ENCODE measurements at places on chromosomes 16 and 17.

GRCh38 chr16:70801611-70802010 lies 653 bp upstream of the VAC14 start:
- DNase-seq = no peak

DNA sequence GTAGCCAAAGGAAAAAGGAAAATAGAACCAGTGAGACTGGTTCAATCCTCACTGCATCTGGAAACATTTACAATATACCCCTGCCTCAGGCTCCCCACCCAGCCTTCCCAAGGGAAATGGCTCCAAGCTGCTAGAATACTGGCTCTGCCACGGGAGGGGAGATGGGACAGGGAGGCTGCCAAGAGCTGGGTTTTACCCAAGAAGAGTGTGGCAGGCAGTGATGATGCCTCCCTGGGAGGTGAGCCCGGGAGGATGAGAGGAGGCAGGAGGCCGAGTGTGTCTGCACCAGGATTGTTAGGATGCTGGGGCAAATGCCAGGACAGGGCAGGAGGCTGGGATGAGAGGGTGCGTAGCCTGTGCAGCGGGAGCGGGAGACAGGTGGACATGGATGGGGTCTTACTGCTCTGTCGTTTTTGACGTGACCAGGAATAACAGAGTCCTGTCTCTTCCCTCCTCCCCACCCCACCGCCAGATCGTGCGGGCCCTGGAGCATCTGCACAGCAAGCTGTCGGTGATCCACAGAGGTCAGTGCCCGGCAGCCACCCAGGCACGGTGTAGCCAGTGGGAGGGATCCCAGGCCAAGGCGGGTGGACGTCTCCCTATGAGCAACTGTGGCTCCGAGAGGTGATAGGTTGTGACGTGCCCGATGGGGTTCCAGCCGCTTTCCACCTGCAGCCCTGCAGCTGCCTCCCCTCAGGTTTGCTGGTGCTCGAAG lies 18.4 kb downstream of the MAP2K3 start:
- DNase-seq = no peak

DNA sequence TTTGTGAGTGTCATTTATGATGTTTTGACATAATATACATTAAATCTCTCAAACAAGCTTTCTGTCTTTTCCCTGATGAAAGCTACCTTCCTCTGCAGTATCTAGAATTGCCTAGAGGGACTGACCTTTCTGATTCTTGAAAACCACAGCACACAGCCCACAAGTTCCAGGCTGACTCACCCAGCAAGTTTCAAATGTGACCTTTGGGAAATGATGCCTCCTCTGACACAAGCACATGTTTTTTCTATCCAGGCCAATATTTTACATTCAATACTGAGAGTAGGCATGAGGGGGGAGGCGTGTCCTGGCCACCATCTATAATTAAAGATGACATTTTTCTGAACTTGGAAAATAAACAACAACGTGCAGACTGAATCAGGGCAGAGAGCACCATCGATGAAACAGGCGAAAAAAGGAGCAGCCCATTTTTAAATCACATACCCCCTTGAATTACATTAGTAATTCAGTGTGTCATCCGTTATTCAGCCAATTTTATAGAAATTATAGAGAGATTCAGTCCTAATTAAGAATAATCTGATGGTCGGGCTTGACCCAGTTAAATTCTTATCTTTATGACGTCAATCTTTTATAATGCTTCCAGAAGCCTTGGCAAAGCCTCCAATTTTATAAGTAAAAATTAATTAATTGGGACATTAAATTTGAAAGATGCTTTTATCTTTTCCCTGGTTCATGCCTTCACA lies 292.6 kb upstream of the CDH11 start:
- DNase-seq = no peak

- DNase-seq = no peak
Observed at GRCh38 chr17:18004884-18005305, 32.2 kb downstream of the DRC3 start.

DNA sequence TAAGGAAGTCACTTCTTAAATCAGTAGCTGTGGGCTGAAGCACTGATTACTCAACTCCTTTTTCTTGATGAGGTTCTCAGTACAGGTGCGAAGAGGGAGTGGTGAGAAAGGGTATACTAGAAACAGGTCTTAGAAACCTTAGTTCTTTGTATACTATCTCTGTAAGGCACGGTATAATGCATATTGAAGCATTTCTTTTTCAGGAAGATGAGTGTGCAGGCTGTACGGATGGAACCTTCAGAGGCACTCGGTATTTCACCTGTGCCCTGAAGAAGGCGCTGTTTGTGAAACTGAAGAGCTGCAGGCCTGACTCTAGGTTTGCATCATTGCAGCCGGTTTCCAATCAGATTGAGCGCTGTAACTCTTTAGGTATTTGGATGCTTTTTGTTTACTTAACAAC lies 39.2 kb downstream of the CYLD start:
- DNase-seq = peak; percentile 28

GRCh38 chr17:48551214-48551555 lies 6.3 kb upstream of the HOXB2 start:
- no peak for DNase-seq

DNA sequence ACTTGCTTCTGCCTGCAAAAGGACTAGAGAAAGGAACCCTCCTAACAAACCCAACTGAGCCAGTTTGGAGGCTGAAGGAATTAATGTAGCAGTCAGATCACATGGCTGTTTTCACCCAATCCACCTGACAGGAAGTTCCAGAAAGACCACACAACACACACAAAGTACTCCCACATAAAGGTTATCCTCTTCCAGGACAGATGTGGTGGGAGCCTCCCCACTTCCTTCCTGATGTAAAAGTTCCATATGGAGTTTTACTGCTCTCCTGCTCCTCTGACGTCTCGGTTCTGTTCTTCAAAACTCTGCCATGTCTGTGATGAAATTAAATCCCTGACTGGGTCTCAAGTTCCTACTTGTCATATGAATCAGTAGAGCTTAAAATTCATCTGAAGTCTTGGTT lies 497.0 kb upstream of the HSBP1 start:
- no peak for DNase-seq

DNA sequence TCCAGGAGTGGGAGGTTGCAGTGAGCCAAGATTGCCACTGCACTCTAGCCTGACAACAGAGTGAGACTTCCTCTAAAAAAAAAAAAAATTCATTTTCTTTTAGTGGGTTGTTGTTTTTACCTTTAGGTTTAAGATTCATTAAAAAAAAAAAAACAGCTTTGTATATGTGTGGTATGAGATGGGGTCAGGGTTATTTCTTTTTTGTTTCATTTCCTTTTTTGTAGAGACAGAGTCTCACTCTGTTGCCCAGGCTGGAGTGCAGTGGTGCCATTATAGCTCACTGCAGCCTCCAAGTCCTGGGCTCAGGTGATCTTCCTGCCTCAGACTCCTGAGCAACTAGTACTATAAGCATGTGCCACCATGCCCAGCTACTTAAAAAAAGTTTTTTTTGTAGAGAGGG lies 47.0 kb downstream of the BCAS3 start:
- no peak for DNase-seq

DNA sequence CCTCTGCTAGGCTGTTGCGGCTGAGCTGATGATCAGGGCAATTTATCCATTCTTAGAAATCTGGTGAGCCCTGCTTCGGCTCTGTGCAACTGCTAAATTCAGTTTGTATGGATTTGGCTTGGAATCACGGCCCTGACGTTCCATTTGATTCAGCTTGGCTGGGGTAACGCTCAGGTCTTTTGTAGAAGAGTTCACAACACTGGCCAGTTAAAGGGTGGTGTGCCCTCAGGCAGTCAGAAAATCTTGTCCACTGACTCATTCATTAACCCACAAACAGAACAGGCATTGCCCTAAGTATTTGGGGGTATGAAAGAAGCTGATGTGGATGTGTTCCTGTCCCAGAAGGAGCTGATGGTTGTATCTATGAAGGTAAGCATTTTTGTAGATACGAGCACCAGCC lies 53.9 kb downstream of the GNAO1 start:
- DNase-seq = no peak

GRCh38 chr16:53503991-53504663 lies 1.1 kb upstream of the AKTIP start:
- DNase-seq = no peak

DNA sequence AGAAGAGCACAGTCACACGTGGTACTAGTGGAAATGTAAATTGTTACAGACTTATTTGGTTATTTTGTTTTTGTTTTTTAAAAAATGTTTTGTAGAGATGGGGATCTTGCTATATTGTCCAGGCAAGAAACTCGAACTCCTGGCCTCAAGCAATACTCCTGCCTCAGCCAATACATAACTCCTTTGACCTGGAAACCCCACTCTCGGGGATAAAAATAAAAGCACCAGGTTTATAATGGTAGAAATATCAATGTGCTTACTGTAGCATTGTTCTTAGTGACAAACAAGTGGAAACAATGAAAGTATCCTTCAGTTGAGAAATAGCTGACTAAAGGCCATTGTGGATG lies 11.7 kb upstream of the ERN2 start:
- DNase-seq = no peak

GRCh38 chr16:66121466-66121865 lies 245.0 kb upstream of the CDH5 start:
- DNase-seq = no peak

DNA sequence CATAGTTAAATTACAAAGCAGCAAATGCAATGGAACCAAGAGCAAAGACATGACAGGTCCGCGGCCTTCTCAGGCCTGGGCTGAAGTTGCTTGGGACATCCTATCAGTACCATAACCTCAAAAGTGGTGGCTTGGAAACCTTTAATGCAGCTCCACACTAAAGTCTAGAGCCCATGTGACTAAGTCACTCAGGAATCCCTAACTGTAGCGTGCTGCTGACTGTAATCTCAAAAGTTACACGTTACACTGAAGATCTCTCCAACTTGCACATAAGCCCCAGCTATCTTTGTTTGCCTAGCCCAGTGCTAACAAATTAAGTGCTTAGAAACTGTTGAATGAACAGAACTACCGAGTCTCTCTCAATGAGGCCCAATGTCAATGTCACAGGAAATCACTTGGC lies 27.8 kb downstream of the NUP88 start:
- no peak for DNase-seq

Data from NT2/D1 (cell line).